NCI-H1694 treated with DMSO at 0.1 percent for 48 hours (cell line): ENCODE measurements at places on chromosomes 7 and 10.
A peak's percentile ranks its signal among the peaks of the same experiment; 100 is the strongest.

DNA sequence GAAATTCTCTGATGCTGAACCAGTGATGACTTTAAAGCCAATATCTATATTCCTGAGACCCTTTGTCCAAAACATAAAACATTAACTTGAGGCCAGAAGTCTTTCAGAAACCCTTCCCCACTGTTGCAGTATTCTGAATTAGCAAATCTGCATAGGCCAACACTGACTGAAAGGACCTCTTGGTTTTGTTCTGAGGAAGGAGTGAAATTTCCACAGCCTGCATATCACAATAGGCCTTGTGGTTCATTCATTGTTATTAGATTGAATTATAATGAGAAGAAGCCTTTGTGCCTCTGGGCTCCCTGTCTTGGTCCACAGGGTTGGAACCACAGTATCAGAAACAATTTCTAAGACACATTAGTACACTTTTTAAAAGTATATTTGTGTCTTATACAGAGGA is 90.3 kb downstream of the CCNY start:
- DNase-seq = no peak

DNA sequence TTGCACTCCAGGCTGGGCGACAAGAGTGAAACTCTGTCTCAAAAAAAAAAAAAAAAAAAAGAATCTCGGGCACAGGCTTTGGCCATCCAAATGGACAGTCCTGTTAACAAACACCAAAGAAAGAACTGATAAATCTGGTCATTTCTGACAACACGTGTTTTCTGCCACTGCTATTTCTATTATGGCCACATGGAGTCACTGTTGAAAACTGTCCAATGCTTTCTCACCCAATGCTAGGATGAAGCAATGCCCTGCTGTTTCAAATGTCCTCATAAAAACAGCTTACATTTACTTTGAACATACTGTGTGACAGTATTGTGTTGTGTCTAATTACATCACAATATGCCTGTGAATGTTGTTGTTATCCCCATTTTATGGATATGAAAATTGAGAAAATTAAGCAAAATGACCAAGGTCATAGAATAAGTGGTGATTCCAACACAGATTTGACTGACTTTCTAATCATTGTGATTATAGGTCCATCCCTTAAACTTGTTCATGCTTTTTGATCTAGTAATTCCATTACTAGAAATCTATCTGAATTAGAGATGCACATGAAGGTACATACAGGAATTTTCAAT is 19.9 kb upstream of the MAP3K8 start:
- DNase-seq = peak; percentile 36

DNA sequence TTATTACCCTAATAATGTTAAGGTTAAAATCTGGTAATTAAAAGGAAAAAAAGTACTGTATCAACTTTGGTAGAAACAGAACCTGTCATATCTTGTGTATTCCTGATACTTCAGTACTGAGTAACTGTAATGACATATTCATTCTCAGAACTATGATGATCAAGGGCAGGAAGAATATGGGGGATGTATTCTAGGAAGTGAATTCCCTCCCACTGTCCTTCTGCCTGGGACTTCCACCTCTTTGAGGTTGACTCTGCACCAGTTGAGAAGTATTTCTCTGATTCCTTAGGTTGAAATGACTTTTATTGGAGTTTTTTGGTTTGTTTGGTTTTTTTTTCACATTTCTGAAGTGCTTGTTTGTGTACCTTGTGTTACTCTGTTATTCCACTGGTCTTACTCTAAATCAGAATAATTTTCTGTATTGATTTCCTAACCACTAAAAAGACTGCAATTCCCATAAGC is 36.9 kb downstream of the WASL start:
- no peak for DNase-seq

DNA sequence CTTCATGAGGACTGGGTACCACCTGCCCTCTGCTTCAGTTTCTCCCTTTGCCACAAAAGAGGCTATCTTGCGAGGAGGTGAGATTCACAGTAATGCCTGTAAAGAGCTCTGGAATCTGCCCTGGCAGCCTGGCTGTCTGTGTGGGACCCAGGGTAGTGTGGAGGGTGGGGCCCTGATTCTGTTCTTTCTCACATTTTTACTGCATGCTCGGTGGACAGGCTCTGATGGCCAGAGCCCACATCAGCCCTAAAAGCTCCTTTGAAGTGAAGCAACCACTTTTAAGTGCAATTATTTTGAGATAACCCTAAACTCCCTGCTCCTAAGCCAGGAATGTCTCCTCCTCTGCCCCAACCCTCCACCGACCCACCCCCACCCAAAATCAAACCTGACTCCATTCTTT is 92.1 kb upstream of the PODXL start:
- no peak for DNase-seq
